ENCODE measurements at places on chromosomes 4 and X.

- no peak for DNase-seq
These were observed 86.5 kb upstream of the LEF1 start for GRCh38 chr4:108255203-108255747.

GRCh38 chrX:39439906-39440798, 638.9 kb downstream of the MID1IP1 start:
- no peak for DNase-seq

DNA sequence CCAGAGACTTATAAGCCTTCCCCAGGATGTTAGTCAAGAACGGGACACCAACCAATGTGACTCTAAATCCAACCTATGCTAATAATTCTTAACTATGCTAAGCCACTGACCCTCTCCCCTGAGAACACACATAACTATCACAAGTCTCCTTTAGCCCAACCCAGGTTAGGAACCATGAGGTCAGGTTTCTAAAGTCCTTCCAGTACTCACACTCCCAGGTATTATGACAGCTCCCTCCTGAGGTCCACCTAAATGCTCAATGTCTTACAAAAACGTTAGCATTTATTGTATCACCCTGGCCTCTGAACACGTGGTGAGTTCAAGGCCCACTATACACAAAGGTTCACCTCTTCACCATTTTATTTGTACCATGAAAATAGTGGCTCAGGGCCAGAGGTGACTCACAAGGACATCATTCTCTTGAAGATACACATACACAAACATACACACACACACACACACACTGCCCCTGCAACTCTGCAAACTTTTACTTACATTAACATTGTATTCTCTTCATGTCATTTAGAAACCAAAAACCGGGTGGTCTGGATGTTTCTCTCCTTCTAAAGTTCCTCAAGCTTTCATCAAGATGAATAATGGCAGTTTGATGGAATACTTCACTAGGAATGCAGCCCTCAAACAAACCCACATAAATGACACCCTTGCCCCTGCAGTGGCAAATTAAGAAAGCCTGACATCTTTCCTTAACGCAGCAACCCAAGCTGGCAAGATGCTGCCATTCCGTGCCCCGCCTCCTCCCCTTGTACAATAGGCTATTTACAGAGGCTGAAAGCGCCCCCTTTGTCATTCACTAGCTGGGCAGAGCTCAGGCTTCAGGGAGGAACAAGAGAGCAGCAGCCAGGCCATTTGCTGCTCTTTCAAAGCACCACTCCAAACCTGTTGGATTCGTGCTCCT, 17.7 kb downstream of the ACSL1 start:
- DNase-seq: no peak

DNA sequence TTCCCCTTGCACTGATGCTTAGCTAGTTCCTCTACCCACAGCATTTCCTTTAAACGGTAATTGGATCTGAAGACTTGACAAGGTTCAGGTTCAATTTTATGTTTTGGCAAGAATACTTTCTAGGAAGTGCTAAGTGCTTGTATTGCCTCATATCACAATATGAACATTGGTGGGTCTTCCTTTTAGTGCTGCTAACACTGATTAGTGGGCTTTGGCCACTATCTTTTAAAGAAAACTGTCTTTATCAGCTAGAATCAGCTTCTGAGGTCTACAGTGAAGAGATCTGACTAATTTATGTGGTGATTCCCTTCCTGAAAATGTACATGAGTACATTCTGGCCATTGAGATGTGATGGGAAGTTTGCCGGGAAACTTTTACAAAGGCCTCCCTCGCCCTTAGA, 316.7 kb upstream of the KLF3 start:
- no peak for DNase-seq

DNA sequence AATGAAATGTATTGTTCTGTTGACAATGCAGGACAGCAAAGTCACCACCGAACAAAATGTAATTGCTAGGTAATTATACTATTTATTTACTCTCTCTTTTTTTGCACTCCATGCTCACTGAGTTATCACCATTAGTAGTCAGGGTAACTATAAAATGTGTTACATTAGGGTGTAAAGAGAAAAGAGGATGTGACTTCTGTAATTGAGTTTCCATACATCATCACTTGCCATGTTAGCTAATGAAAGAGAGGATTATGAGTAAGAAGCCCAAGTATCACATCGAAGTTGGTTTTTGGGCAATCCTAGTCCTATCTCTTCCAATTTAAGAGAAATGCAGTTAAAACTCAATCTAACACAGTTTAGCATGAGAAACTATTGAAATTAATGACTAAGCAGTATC, 7.6 kb downstream of the ZXDA start:
- DNase-seq: no peak

- peak; percentile 5 for DNase-seq
These were observed 37.2 kb upstream of the SCRG1 start for GRCh38 chr4:173436149-173436579.
